Fibroblast of pulmonary artery (primary cell): ENCODE measurements at places on chromosomes 7 and 10.

DNA sequence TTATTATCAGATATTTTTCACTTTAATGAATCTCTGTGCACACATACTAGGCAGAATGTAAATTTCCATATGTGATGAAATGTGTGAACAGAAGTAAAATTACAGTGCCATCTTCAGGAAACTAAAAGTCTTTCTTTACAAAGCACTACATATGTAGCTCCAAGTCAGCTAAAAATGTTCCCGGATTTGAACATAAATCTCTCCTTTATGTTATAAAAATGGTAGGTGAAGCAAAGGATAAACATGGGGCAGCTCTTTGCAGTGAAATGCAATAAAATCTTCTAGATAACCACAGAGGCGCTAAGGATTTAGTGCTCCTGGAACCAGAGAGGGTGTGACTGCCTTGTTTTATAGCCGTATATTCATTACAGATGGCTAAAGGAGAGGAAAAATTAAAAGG lies 104.9 kb upstream of the C7orf33 start:
- no peak for DNase-seq

DNA sequence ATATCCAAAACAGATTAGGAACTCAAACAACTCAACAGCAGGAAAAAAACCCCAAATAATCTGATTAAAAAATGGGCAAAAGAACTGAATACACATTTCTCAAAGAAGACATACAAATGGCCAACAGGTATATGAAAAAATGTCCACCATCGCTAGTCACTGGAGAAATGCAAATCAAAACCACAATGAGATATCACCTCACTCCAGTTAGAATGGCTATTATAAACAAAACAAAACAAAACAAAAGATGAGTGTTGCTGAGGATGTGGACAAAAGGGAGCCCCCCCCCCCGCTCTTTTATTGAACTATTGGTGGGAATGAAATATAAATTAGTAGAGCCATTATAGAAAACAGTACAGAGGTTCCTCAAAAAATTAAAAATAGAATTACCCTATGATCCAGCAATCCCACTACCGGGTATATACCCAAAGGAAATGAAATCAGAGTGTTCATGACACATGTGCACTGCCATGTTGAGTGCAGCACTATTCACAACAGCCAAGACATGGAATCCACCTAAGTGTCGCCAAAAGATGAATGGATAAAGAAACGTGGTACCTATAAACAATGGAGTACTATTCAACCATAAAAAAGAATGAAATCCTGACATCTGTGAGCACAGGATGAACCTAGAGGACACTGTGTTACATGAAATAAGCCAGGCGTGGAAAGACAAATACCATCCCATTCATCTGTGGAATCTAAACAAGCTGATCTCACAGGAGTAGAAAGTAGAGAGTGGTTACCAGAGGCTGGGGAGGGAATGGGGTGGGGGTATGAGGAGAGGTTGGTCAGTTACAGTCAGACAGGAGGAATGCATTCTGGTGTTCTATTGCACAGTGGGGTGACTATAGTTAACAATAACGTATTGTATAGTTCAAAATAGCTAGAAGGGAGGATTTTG lies 78.1 kb upstream of the RHEB start:
- peak; percentile 73 for DNase-seq

DNA sequence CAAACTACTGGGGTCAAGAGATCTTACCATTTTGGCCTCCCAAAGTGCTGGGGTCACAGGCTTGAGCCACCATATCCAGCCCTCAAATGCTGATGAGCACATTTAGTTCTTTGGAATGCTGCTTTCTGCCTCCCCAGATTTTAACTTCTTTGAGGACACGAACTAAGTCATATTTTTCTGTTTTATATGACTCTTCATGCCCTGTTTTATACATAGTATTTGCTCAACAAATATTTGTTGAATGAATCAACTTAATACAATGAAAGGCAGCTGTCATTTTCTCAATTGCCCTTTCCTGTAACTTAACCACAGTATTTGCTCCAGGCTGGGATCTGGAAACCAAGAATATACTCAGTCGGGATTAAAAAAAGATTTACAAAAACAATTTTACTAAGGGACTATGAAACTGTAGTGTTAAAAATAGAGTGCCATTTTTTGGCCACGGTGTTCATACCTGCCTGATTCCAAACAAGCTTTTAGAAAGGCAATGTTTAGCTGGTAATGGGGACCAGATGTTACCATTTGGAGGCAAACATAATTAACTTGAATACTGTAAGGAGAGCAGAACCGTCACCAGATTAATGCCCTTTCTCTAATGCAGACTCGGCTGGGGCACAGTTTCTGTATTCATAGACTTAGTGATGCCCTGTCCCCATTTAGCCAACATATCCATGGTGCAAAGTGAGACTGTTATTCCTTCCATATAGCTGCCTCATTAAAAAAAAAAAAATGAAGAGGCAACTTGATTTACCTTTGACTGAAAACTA lies 117.6 kb downstream of the NRP1 start:
- peak; percentile 36 for DNase-seq

DNA sequence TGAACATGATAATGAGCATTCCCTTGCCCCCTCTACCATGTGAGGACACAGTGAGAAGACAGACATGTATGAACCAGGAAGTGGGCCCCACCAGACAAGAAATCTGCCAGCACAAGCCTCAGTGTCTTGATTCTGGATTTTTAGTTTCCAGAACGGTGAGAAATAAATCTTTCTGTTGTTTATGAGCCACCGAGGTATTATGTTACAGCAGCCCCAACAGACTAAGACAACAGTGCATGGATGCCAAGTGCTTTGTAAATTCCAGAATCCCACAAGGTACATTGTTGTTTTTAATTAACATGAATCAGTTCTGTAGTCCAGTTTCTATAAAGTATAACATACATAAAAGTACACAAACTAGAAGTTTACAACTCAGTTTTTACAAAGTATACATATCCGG lies 162.2 kb downstream of the ARHGAP21 start:
- no peak for DNase-seq

GRCh38 chr7:152158801-152159587 lies 133.5 kb downstream of the GALNT11 start:
- DNase-seq: no peak

DNA sequence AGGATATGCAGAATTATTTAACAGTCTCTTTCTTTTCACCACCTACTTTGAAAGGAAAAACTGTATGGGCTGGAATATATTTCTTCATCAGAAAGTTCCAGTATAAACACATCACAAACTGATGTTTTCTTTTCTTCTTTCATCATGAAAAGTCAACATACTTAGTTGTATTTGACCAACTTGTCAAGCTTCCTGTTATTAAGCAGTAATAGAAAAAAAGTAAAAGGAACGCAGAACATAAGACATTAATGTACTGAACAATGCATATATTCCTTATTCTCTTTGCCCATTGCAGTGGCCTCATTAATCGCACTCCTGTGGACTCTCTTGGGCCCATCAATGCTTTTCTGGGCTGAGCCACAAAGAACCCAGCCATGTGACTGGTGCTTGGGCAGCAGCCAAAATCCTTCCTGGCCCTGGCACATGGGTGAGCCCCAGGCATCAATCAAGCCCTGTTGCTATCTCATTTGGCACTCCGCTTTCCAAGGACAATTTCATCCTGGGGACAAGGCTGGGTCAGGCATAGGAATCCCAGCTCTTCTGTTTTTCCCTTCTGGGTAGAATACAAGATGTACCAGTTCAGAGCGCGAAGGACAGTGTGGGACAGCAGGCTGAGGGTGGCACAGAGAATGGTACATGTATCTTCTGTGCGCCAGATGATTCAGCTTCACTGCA lies 42.3 kb downstream of the RHOBTB1 start:
- DNase-seq: no peak

DNA sequence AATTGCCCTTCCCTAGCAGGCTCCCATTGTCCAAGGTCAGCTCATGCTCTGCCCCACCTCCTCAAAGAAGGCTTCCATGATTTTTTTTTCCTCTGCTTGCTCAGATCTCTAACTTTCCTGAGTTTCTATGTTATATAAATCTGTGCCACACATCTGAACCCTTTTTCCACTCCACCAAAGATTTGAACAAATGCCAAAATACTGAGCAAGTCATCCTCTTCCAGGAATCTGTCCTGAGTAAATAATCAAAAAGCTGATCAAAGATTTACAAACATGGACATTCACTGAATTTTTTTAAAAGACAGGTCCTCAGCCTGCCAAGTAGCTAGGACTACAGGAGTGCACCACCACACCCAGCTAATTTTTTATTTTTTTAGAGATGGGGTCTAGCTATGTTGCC lies 102.8 kb upstream of the ARID5B start:
- no peak for DNase-seq

DNA sequence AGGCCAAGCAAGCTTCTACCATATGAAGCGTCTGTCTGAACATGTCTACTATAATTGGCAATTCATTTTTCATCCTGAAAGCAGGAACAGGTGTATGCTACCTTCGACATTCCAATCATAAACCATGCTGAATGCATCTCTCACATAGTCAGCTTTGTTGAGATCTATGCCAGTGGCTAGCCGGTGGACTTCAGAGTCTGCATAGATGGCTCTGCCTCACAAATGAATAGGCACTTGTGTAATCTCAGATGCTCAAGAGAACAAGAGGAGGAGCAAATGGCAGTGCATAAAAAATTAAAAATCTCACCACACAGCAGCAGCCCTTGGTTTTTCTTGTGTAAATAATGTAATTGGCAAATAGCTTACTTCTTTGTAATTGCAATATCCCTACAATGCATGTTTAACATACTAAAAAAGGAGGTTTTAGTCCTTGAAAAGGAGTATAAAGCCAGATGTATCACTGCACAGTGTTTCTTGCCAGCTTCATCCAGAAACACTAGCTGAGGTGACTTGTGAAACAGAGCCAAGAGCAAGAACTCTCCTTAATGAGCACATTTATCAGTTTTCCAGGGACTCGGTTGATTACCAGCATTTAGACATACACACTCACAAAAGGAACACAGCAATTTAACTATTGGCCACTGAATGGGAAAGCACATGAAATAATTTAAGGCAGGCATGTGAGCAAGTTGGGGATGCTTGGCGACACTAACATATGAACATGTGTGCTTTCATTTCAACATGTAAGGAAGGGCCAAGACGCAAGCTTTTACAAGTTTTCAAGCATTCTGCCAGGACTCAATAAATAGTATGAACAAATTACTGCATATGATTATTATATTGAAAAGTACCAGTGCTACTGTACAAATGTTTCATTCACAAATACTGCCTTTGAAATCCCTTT lies 249.9 kb upstream of the PLXNA4 start:
- no peak for DNase-seq

GRCh38 chr7:24812305-24812945 lies 55.2 kb upstream of the GSDME start:
- DNase-seq: peak; percentile 62

- DNase-seq: no peak
Observed at GRCh38 chr7:70805360-70805759, 326.6 kb upstream of the GALNT17 start.

DNA sequence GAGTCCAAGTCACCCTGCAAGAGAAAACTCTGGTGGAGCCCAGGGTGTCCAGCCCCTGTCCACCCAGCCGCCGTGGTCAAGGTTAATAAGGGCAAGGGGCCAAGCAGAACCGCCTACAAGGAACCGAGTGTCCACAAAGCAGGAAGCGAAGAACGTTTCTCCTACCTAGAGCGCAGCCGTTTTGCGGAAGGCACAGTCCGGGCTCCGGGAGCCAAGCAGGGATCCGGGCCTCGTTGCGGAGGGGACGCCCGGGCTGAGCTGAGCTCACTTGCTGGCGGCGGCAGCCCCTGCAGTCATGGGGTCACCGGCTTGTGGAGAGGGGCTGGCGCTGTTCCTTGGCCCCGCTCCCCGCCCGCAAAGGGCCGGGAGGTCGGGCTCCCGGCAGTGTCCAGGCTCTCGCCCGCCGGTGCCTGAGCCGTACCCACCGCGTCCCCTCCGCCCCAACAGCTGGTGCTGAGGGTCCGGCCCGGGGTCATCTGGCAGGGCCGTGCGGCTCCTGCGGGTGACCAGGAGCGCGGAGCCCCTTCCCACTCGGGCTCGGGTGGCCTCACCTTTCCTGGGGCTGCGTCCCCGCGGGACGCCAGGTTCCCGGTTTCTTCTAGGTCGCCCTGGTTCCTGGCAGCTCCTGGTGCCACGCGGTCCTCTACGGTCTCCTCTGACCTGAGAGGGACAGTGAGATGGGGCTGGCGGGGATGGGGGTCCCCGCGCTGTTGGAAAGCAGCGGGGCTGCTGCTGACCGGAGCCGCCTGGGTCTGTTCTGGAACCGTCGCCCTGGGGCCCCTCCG lies 14.0 kb upstream of the ZNF273 start:
- no peak for DNase-seq

DNA sequence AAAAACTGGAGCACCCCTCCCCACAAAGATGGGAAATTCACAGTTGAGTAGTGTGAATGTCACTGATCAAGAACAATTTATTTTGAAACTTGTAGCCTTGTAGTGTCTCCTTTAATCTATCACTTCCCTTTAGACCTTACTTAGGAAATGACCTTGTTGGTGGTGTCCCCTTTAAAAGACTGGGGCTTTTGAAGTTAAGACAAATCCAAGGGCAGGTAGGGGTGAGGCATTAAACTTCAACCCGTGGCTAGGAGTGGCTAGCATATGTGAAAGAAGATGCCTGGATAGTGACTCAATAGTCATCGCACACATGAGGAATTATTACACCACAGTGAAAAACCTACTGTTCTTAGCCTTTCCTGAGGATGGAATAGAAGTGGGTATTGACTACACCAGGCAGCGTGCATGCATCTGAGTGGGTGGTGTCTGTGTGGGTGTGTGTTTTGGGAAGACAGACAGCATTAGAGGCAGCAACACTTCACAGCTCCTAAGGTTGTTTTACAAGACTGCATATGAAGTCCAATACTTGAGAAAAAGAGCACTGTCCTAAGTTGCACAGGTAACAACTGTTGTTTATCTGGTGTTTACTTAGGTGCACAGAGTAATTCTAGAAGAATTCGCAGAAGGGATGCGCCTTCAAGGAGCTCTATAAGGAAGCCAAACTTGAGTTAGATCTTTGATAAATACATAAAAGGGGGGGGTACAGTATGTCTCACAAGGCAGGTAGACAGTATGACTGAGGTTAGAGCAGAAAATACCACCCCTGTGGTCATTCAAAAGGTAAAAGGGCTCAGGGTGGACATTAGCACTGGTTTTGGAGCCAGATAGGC lies 32.9 kb downstream of the ABLIM1 start:
- DNase-seq: no peak

GRCh38 chr7:11281953-11282352 lies 308.3 kb downstream of the PHF14 start:
- DNase-seq: no peak

DNA sequence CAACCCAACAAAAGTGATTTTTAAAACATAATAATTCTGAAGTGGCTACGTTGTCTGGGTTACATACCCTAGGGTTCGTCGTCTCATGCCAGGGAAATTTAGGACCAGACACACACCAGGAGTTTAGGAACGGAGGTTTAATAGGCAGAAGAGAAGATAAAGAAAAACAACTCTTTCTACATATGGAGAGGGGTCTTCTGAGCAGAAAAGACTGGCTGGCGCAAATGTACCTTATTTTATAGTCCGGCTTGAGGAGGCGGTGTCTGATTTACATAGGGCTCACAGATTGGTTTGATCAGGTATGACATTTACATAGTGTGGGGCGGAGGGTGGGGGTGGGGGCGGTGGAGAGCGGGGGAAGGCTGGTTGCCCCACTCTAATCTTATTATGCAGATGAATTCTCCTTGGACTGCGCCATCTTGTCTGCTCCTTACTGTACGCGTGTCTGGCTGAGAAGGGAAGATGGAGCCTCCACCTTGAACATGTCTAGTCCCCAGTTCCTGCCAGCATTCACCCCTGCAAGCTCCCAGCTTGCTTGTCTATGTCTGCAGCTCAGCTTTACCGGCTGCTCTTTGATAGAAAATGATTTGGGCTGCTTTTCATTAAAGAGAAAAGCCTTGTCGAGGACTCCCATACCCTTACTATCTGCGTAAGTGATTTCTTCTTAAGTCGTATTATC lies 98.7 kb downstream of the RALA start:
- DNase-seq: no peak

GRCh38 chr10:51312817-51313216 lies 238.5 kb downstream of the PRKG1 start:
- no peak for DNase-seq
